ENCODE measurements at places on chromosomes 7 and 10.

- peak; percentile 82 for DNase-seq
Measured at GRCh38 chr10:103470761-103471653, 8.0 kb downstream of the CALHM3 start.

GRCh38 chr10:7320072-7320471, 90.8 kb downstream of the SFMBT2 start:
- DNase-seq: no peak

GRCh38 chr10:48803801-48804584, 119.3 kb downstream of the WDFY4 start:
- DNase-seq: no peak

DNA sequence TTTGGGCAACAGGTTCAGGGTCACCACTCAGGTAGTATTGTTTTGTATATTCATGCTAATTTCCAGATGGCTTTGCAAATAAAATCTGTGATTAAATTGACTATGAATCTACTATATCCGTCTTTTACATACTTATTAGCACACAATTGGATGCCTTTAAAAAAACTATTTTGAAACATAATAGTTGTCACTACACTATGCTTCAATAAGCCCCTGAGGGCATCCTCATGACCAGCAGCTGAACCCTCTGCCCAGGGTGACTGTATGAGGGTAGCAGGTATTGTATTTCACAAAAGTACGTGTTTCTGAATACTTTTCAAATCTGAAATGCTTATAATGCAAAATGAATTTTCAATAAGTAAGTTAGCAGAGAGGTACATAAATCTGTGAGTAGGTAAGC, 97.3 kb downstream of the DNAH11 start:
- DNase-seq: no peak

GRCh38 chr7:821688-822087, 10.6 kb upstream of the SUN1 start:
- no peak for DNase-seq

- DNase-seq: no peak
Measured at GRCh38 chr7:81467964-81468363, 301.9 kb downstream of the HGF start.

DNA sequence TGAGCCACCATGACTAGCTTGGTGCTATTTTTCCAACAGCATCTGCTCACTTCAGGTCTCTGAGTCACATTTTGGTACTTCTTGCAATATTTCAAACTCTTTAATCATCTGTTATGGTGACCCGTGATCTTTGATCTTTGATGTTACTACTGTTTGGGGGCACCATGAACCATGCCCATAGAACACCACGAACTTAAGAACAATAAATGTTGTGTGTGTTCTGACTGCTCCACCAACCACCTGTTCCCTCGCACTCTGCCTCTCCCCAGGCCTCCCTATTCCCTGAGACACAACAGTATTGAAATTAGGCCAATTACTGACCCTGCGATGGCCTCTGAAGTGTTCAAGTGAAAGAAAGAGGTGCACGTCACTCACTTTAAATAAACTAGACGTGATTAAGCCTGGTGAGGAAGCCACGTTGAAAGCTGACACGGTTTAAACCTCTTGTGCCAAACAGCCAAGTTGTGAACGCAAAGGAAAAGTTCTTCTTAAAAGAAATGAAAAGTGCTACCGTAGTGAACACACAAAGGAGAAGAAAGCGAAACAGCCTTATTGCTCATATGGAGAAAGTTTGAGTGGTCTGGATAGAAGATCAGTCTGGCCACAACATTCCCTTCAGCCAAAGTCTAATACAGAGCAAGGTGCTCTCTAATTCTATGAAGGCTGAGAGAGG, 27.2 kb upstream of the ATP6V0A4 start:
- no peak for DNase-seq

DNA sequence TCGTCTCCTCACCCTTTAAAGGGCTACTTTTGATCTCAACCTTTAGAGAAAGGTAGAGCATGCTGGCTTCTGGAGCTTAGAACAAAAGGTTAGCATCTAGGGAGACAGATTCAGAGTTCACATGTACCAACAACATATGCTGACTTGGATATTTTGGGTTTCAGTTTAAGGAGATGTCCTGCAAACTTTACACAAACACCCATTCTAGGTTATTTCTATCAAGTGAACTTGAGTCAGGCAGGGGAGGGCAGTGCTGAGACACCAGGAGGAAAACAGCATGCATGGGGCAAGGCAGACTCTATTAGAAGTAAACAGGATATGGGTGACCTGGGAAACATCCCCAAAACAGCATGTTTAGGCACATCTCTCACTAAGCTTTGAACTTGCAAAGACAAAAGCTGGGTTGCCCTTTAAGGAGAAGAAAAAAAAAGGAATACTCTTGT, 43.8 kb downstream of the ARL4A start:
- DNase-seq: peak; percentile 78

GRCh38 chr10:31262672-31263071, 56.3 kb upstream of the ZEB1 start:
- DNase-seq: no peak

DNA sequence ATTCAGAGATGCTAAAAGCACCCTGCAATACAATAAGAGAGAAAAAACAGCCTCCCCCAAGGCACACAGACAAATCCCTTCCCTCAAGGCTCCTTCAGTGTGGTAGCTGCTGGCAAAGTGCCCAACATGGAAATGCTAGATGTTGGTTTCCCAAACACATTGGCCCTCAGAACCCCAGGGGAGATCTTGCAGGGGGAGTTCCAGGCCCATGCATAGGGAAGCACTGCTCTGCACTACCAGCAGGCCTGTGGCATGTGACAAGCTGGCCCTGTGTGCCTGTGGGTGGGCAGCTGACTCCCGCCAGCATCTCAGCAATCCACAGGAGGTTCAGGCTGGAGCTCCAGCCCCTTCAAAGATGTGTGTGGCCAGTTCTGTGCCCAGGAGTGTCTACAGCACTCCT, 16.8 kb upstream of the CSGALNACT2 start:
- DNase-seq: peak; percentile 20

GRCh38 chr10:28587970-28588290, 55.0 kb downstream of the WAC start:
- DNase-seq: no peak

GRCh38 chr10:62554632-62555199, 180.5 kb downstream of the ZNF365 start:
- DNase-seq: peak; percentile 58

DNA sequence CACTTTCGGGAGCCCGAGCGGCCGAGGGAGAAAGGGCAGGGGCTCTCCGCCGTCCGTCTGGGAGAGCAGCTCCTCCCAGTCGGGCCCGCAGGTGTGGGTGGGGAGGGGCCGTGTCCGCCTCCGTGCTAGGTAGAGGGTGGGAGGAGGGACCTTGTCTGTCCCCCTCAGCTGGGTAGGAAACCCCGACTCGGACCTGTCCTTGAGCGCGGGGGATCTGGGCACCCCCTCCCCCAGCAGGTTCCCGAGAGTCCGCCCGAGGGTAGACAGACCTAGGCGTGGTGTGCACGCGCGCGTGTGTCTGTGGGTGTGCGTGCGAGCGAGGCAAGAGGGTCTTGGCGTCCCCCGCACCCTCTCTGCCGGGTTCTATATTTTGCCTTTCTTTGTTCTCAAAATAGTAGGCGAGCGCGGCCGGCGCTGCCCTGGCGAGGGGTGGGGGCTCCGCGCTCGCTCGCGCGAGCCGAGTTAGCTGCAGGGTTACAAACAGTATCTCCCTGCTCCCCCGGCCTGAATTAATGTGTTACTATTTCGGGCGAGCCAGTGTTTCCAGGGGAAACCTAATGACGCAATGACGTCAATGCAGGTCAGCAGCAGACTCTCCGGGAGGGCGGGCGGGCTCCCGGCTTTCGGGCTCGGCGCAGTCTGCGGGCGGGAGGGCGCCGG, 73.9 kb upstream of the LEP start:
- peak; percentile 26 for DNase-seq

GRCh38 chr7:154577141-154577873, 425.6 kb downstream of the PAXIP1 start:
- DNase-seq: no peak

GRCh38 chr7:28605427-28606085, 193.2 kb downstream of the CREB5 start:
- peak; percentile 58 for DNase-seq

DNA sequence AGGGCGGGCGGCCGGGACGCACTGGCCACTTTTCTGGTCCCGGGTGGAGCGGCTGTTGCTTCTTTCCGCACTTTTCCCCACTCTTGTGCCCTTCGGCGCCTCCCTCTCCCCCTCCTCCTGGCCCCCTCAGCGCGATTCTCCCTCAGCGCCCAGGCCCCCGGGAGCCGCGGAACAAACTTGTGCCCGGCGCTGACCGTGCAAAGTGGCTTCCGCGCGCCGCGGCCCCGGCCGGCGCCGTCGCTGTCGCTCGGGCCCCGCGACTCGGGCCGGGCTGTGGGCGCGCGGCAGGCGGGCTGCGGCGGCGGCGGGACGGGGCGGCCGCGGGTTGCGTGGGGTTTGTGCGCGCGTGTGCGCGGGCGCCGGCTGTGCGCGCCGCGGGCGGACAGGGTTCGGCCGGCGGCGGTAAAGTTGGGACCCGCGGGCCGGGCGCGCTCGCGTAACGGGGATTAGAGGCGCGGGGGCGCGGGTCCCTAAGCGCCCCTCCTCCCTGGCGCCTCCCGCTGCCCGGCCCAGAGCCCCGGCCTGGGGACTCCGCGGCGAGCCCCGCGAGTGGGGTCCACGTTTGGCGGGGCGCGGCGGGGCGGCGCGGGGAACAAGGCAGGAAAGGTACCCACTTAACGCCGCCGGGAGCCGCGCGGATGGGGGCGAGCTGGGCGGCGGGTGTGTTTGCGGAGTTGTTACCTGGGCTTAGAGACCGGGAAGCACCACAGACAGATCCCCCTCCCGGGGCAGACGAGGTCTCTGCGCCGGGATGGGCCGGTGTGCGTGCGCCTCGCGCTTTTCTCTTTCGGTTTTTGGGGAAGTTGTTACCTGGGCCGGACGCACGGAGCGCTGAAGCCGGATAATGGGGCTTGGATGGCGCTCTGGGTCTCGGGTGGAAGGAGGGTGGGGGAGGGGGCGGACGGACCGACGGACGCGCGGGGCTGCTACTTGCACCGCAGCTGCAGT, 860 bp downstream of the ZEB1 start:
- peak; percentile 44 for DNase-seq

DNA sequence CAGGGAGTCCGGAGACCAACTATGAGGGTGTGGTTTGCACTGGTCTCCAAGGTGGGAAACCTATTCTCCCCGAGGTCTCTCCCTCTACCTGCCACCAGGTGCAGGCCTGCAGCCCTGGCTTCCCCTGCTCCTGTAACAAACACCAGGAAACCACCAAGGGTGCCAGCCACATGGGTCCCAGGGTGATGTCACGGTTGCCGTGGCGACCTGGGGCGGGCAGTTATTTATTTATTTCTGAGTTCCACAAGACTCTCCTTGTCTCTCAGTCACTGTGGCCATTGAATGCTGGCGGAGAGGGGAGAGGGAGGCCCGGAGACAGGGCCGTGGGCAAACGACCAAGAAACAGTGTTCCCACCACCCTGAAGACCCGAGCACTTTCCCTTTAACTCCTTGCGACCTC, 27.0 kb downstream of the MMD2 start:
- DNase-seq: no peak

- DNase-seq: peak; percentile 29
Measured at GRCh38 chr7:152512706-152513105, 76.9 kb upstream of the KMT2C start.

GRCh38 chr10:21100190-21100589, 203.1 kb upstream of the NEBL start:
- DNase-seq: no peak

GRCh38 chr10:122230222-122230621, 40.9 kb upstream of the BTBD16 start:
- DNase-seq: no peak

DNA sequence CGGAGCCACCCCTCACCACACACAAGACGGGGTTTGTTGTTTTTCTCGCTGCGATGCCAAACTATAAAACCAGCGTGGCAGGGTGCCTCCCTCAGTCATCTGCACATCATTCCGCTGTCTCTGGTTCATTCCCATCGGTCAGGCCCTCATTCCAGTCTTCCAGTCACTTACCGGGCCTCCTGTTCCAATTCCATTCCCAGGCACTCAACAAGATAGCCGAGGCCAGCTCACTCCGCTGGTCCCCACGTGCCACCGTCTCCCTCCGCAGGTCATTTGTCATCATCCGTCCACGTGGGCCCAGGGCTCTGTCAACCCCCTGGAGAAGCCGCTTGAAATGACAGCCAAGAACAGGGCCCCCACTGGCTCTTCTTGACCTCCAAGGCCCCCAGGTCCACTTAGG, 6.1 kb upstream of the TMEM184A start:
- no peak for DNase-seq

DNA sequence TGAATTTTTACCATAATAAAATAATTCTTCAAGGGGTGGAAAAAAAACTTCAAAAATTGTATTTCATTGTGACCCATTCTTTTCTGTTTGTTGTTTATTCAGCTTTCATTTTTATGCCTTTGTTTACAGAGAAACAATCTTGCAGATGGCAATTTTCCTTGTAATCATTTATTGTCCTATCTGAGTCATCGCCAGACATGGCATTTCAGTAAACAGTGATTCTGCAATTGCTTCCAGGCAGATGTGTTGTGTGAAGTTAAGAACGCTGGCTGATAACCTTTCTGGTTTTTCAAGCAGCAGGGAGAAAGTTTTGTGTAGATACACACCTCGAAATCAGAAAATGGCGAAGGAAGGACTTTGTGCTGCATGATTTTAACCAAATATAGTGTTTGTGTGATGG, 80.7 kb upstream of the RPA3 start:
- no peak for DNase-seq

- DNase-seq: peak; percentile 68
Measured at GRCh38 chr10:21524526-21525366, 736 bp downstream of the SKIDA1 start.

DNA sequence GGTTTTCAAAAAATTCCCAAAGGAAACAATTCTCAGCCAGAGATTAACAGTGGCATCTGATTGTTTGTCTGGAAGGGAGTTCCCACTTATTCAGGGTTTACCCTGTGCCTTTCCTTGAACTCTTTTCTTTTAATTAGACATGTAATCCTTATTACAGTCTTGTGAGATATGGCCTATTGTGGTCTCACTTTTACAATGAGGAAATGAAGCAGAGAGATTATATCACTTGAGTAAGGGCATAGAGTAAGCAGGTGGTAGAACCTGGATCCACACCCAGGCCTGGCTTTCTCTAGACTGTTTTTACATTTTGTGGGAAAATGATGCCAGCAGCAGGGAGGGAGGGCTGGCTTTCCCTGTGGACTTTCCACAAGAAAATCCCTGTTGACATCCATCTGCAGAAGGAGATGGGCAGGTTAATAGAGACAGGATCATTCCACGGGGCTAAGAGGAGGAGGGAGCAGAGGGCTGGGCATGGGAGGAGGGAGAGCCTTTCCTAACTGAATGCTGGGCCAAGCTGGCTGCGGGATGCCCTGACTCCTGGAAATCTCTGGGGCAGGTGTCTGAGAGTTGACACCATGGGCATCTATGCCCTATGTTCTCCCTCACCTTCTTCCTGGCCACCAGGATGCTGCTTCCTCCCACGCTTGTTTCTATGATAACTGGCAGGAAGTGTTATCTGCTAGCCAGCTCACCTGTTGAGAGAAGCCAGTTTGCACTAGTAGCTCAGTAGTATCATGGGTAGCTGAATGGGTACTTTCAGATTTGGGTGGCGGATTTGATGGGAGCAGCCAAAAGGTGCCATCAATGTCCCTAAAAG, 28.7 kb upstream of the ARHGAP22 start:
- no peak for DNase-seq
